ENCODE measurements at places on chromosomes 3 and 15.

GRCh38 chr3:113287111-113287802 is 75.9 kb downstream of the BOC start:
- no peak for DNase-seq

DNA sequence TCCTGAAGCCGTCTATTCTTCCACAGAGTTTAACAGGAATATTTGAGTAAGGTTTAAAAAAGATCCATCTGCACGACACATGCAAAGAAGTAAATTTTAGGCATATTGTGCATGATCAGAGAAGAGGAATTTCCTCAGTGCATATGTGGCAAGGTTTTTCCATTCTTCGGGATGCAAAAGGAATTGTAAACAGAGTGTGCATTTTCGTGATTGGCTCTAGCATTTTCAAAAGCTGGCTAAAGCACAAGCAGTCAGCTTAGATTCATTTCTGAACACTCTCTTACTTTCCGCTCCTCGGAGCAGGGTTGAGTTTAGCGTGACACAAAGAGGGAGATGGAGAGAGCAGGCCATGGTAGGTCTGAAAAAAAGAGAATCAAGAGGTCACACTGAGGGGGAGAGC is 128.2 kb downstream of the ADAMTS9 start:
- DNase-seq = no peak

- DNase-seq = no peak
These were observed 32.7 kb downstream of the FHIT start for GRCh38 chr3:61218504-61218903.

DNA sequence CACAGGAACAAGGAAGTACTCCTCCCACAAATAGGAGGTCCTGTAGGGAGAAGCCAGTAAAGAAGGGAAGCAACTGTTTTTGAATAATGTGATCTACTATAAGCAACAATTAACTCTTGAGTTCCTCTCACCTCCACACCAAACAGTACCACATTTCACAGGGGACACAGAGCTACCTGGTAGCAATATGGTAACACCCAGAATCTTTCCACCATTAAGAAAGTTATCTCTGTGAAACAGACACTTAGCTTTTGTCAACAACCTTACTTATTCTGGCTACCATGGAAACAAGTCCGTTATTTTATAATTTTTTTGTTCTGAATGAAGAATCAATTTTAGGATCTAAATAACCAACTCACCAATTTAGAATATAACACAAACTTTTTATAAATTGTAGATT is 49.5 kb downstream of the TBL1XR1 start:
- no peak for DNase-seq

GRCh38 chr15:65930134-65930533 is 60.8 kb downstream of the RAB11A start:
- no peak for DNase-seq

- DNase-seq = no peak
These were observed 87.8 kb downstream of the C3orf85 start for GRCh38 chr3:109224333-109224732.

DNA sequence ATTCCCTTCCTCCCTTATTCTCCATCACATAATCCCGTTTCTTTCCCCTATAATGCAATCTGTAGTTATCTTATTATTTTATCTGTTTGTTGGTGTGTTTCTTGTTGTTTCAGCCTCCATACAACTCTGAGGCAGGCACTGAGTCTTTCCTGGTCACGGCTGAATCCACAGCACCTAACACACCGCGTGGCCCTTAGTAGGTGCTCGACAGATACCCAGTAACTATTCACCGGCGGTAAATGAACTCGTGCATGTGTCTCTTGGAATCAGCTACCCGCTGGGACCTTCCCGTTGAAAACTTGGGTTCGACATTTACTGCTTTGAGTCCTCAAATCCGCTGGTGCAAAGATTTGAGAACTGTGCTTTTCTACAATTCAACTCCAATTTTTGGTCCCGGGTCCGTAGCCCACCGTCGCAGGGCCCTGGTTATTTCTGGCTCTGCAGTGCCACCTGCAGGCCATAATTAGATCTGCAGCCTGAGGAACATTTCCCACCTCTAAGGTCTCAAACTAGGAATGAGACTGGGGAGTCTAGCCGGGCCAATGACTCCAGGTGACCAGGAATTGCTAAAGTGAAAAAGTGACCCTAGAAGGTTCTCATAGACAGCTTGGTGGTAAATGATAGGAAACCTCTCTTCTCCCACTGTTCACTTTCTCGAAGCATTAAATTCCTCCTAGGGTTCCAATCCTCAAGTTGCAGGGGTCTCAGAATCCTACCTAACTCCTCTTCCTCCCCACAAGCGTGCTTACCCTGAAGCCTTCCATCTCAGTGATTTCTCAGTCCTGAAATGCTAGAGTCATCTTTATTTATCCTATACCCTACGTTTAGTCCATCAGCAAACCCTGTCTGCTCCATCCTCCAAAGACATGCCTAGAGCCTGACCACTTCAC is 40.0 kb upstream of the TRH start:
- peak; percentile 33 for DNase-seq

DNA sequence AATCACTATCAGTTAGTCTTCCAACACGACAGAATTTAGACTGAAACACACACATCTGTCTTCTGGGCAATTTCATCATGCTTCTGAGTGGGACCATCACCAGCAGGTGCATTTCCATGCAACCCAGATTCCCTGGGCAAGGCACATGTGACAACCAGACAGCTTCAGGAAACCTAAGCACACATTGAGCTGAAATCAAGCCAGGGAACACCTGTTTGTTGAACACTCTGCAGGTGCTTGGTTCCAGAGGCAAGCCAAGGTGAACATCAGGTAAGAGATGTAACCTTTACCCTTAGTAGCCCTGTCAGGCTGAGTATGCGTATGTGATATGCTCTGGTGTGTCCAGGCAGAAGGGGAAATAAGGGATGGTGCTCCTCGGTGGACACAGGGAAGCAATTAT is 3.3 kb upstream of the PSMD2 start:
- no peak for DNase-seq

DNA sequence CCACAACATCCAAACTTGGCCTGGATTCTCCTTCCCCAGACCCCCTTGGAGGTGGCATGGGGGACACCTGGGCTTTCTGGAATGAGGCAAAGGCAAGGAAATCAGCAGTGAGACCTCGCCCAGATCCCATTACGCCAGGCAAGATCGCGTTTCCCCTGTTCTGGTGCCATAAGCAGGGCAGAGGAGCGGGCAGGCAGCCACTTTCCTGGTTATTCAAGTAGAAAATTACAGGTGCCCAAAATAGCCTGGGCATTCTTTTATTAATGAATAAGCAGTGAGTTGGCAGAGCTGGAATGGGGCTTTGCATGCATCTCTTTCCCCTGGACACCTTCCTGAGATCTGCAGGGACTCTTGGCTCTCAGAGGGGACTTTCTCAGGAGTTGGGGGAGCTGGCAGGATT is 31.5 kb upstream of the FAM107A start:
- no peak for DNase-seq

GRCh38 chr15:101103598-101103997 is 148.2 kb downstream of the CHSY1 start:
- no peak for DNase-seq
